ENCODE measurements at places on chromosomes 16 and 17.
A peak's percentile ranks its signal among the peaks of the same experiment; 100 is the strongest.

DNA sequence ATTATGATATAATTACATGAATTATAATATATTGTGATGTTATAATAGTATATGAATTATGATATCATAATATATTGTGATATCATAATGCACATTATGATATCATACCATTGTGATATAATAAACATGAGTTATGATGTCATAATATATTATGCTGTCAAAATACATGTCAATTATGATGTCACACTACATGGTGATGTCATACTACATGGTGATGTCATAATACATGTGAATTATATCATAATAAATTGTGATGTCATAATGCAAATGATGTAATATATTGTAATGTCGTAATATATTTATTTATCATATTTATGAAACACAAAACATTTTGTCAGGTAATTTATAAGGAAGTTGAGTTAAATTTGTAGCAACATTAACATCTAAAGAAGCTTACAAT lies 1950.1 kb downstream of the TP53TG3F start:
- DNase-seq = peak; percentile 5

DNA sequence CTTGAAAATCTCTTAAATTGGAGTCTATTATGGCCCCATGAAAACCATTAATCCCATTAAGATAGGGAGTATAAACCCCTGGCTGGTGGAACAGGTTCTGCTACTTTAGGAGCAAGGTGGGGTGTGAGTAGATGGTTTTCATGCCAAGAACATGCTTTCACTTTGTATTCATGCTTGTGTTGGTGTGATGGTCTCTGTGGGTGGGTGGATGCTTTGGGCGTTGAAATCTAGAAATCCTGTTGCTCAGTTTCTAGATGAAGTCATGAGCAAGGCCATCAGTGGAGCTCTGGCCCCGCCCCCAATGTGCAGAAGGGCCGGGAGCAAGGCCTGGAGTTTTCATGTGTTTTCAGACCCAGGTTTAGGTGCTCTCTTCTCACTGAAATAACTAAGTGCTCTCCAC lies 20.1 kb downstream of the PLD6 start:
- peak; percentile 17 for DNase-seq

DNA sequence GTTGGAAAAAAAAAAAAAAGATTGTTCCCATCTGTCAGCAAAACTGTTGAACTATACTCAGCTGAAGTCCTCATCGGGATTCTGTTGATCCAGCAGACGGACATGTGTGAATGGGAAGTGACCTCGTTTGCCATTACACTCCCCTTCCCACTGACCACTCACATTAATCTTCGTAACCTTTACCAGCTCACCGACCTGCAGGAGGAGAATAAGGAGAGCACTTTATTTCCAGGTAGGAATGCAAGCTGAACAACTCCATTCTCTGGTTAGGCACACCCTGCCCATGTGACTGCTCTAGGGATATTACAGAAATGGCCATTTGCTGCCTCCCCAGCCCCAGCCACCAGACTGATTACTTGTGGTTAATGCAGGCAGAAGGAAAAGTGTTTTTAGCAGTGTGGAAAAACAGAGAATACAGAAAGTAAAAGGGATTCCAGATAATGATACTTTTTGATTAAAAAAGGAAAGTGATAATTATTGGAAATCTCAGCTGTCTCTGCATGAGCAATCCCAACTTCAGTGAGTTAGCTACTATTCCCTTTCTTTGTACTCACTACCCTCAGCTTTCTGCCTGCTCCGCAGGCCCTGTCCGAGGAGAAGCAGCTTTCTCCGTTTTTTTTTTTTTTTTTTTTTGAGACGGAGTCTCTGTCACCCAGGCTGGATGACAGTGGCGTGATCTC lies 23.6 kb upstream of the YWHAE start:
- DNase-seq = no peak

DNA sequence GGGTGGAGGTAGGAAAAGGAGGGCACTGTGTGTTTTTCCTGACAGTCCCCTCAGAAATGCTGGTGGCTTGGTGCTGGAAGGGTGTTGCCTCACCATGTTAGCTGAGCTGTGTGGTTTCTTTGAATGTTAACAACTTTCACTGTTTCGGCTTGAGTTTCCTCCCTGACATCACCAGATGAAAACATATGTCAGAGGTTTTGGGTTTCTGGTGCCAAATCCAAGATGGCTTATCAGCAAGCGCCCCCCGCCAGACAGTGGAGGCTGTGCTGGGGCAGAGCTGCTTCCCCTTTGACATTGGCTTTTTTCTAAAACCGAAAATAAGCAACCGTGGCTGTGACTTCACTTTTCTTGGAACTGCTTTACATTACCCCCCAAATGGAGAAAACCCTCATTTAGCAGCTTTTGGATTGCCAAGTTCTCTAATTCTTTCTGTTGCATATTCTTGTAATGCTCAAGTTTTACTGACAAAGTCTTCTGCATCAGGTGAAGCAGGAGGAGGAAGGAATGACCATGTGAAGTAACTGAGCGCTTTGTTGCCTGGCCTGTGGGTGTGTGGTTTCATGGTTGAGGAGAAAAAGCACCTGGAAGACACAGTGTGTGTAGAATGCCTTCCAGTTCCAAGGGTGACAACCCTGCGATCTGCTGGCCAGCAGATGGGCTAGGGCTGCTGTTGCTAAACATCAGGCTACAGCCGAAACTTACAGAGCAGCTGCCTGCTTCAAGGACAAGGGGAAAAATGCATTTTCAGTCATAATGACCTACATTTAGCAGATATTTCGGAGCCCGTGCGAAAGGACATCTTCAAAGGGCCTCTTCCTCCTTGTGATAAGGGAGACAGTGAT lies 9.7 kb downstream of the RMI2 start:
- peak; percentile 37 for DNase-seq

DNA sequence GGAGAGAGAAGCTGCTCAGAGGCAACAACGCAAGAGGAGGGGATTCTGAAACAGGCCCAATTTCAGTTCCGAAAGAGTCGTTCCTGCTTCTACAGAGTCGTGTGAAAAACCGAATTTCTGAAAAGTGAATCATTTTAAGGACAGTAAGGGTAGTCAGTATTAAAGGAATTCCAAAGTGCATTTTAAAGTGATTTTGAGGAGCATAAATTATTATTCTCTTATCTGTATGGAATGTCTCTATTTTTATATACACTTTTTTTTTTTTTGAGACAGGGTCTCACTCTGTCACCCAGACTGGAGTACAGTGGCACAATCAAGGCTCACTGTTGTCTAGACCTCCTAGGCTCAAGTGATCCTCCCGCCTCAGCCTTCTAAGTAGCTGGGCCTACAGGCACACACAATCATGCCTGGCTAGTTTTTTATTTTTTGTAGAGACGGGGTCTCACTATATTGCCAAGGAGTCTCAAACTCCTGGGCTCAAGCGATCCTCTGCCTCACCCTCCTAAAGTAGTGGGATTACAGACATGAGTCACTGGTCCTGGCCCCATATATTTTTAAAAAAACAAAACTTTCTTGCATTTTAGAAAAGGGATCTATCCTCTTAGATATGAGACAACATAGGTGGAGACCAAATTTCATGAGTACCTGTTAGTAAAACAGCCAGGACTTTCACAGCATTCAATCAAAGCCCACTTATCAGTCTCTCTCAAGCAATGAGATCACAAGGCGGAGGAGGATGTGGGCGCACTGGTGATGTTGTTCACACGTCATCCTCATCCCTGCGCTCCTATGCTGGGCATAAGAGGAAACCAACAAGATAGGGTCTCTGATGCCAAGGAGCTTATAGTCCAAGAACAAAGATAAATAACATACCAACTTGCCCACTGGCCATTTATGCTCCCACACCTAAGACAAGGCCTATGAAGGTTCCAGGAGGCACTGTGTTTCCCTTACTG lies 53.2 kb downstream of the SMG6 start:
- DNase-seq = no peak

DNA sequence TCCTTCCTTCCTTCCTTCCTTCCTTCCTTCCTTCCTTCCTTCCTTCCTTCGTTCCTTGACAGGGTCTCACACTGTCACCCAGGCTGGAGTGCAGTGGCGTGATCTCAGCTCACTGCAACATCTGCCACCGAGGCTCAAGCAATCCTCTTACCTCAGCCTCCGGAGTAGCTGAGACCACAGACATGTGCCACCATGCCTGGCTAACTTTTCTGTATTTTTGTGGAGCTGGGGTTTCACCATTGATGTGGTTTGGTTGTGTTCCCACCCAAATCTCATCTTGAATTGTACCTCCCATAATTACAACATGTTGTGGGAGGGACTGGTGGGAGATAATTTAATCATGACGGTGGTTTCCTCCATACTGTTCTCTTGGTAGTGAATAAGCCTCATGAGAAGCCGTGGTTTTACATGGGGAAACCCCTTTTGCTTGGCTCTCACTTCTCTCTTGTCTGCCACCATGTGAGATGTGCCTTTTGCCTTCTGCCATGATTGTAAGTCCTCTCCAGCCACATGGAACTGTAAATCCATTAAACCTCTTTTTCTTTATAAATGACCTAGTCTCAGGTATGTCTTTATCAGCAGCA lies 90.3 kb upstream of the MPHOSPH6 start:
- no peak for DNase-seq

GRCh38 chr17:77409282-77410161 lies 268.8 kb downstream of the SEC14L1 start:
- no peak for DNase-seq

- no peak for DNase-seq
Measured at GRCh38 chr17:27558341-27558740, 72.6 kb upstream of the LGALS9 start.

GRCh38 chr16:10849736-10850477 lies 27.1 kb upstream of the CIITA start:
- no peak for DNase-seq

Measured in erythroblast (primary cell).